Stimulated activated effector memory CD8-positive, alpha-beta T cell treated with anti-CD3 and anti-CD28 coated beads, Interleukin-12 subunit alpha, Interleukin-12 subunit beta, amount 100 ng/mL, for 72 hours (primary cell): ENCODE measurements at places on chromosomes 6 and 20.

GRCh38 chr20:46233701-46234100, 74.6 kb downstream of the CDH22 start:
- no peak for DNase-seq

DNA sequence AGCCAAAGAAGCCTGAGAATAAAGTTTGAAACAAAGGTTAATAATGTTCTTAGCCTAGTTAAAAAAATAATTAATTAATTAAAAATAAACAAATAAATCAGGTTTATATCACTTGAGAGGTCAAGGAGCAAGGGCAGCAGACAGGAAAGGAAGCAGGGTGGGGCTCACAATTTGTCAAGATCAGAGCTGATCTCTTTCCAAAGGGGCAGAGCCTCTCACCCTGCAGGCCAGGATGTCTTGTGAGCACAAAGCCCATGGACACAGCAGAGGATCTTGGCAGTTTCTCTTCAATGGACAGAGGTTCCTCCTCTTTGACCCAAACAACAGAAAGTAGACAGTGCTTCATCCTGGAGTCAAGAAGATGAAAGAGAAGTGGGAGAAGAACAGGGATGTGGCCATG, 14.9 kb downstream of the ULBP1 start:
- no peak for DNase-seq

DNA sequence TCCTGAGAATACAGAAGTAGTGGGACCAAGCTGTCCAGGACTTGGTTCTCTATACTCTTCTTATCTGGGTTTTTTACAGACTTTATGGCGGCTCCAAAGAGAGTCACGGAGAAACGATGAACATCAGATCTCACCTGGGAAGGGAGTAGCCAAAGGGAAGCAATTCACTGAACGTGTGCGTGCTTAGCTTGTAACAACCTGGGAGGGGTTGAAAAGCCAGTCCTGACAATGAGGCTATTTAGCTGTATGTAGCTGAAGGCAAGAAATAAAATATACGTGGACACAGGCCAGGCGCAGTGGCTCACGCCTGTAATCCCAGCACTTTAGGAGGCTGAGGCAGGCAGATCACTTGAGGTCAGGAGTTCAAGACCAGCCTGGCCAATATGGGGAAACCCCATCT, 18.2 kb upstream of the RBL1 start:
- no peak for DNase-seq

DNA sequence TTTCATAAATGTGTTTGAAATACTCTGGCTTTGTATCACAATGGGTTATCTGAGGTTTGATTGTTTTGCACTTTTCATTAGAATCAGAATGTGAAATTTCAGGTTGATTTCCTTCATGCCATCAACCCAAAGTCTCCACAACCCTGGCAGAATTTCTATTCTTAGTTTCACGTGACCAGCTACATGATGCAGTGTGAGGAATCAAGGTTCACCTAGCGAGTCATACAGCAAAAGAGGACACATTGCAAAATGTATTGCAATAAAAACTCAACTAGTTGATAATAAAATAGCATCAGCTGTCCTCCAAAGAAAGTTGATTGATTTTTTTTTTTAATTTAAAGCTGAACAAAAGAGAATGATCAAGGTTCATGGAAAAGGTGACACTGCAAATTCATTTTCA, 2.2 kb downstream of the HAO1 start:
- no peak for DNase-seq

GRCh38 chr6:3214898-3215297, 12.6 kb downstream of the TUBB2B start:
- DNase-seq: no peak

GRCh38 chr20:48945840-48946514, 24.5 kb downstream of the ARFGEF2 start:
- no peak for DNase-seq
